ENCODE measurements at places on chromosomes 3 and 15. TPM values are rescaled to one million over a fixed set of nuclear protein-coding genes. Genes with fewer than 3 reads are reported as not detected.

The CCDC51 gene
- 10.5 TPM for total RNA-seq

The SKOR1 gene
- 0.11 TPM for total RNA-seq

The TM4SF1 gene
- 1,890 TPM for total RNA-seq

The C3orf49 gene
- total RNA-seq, result not detected

Measured in dermis lymphatic vessel endothelial cell (primary cell).